ENCODE measurements at places on chromosomes 3 and 15. TPM values are rescaled to one million over a fixed set of nuclear protein-coding genes. Genes with fewer than 3 reads are reported as not detected.
A peak's percentile ranks its signal among the peaks of the same experiment; 100 is the strongest.

The CKMT1B gene
- total RNA-seq: 24.2 TPM

- peak; percentile 65 for DNase-seq
Measured at GRCh38 chr3:115859002-115859807, 235.9 kb downstream of the GAP43 start.

DNA sequence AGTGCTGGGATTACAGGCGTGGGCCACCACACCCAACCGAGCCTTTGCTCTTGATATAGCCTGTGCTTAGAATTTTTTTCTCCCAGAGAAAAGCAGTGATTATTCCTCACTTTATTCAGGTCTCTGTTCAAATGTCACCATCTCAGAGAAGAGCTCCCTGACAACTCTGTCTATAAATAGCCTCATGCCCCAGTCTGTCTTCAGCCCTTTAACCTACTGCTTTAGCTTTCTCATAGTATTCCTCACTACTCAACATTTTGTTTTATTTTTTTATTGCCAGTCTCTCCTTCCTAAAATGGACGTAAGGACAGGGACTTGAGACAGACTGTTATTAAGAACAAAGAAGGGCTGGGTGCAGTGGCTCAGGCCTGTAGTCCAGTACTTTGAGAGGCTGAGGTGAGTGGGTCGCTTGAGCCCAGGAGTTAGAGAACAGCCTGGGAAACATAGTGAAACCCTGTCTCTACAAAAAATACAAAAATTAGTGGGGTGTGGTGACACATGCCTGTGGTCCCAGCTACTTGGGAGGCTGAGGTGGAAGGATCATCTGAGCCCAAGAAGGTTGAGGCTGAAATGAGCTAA, 78.7 kb upstream of the TTBK2 start:
- DNase-seq: no peak

DNA sequence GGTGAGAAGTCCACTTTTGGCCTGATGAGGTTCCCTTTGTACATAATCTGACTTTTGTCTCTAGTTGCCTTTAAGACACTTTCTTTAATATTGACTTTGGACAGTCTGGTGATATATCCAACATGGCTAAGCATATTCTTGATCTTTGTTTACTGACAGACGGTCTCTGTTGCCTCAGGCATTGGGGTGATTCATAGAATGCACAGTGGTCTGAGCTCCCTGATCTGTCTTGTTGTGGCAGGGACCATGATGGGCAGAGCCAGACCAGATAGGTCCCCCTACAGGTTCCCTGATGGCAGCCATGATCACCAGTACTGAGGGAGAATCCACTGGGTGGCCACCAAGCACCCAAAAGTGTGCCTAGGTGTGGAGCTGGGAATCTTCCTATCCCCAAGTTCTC, 678.1 kb downstream of the MCTP2 start:
- DNase-seq: no peak
